ENCODE measurements at places on chromosomes 7 and 10.

DNA sequence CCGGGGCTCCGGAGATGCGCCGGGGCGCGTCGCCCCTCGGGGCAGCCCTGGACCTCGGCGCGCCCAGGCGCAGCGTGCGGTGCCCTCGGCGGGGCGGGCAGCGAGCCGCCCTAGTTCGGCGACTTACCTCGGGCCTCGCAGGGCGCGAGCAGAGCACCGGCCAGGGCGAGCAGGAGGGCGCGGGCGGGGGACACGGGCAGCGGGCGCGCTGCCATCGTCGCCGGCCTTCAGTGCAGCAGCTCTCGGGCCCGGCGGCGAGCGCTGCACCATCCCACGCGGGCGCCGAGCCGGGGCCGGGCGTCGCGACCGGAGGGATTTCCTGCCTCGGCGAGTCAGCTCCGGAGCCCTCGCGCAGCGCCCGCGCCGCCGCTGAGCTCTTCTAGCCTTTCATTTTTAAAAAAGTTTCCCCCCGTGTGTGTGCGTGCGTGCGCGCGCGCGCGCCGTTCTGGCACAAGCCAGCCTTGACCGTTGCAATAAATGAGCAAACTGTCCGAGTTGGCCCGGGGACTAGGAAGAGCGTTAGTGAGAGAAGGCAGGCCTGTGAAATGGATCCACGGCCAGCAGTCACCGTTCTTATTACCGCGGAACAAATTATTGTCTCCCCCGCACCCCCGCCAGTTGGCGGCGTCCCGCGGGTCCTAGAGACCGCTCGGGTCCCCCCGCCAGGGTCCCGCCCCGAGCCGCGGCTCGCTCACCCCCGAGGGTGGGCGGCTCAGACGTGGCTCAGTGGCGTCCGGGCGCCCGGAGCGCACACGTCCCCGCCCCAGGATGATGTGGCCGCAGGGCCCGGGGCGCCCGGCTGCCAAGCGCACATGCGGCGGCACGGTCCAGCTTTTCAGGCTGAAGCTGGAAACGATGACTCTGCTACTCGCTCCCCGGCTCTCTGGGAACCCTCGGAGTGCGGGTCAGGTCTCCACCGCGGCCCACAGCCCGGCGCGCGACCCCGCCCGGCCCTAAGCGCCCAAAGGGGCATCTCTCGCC, at the start of gene ADAM12:
ADAM12 (minus strand) TSS at position 547 of the 981 bp plus-strand sequence; CDS start at position 215, 332 bp downstream.
- DNase-seq, result no peak

GRCh38 chr7:30877015-30877769, 34.5 kb upstream of the AQP1 start:
- DNase-seq, result no peak

DNA sequence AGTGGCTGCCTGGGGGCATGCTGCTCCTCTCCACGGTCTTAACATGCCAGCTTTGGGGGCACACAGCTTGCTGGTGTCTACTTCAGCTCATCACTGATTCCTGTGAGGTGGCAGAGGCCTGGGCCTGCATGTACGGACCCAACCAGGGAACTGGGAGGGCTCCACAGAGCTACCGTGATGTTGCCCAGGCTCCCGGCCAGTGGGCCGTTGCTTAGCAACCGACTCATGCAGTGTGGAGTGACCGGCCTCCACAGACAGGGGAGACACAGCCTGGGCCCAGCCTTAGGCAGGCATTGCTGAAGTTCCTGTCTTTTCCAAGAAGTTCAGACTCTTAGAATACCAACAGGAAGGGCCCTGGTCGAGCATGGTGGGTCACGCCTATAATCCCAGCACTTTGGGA, 25.8 kb upstream of the SH2B2 start:
- DNase-seq, result no peak

DNA sequence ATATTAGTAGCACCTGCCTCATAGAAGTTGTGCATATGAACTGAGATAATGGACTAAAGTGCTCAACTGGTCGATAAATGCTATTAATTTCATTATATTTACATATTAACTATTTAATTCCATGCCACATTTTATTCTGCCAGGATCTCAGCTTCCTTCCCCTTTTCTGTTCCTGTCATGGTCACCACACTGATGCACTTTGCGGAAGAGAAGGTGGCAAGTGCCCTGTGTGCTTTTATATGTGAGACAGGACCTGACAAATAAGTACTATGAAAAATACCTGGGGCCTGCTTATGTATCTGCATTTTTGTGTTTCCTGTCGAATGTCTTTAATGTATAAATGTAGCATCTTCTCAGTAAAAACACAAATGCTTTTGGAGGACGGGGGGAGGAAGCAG, 12.2 kb downstream of the ATP6V0E2 start:
- no peak for DNase-seq

DNA sequence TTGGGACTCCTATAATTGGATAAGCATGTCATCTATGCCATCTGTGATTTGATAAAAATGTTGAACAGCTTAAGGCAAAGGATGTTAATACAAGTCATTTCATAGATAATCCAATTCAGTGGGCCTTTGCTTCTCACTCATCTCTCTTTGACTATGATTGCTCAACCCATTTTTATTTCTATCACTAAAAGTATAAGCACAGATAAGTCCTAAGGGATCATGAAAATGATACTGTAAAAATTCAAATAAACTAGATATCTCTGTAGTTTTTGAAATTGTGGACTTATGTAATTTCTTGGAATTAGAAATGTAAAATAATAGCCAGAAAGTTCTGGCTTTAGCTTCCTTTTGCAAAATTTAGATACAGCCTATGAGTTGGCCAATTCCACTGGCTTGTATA, 440.3 kb downstream of the POM121L12 start:
- no peak for DNase-seq

GRCh38 chr7:127892488-127893314, 138.5 kb downstream of the LRRC4 start:
- no peak for DNase-seq

GRCh38 chr7:16420329-16420648, 1.0 kb downstream of the CRPPA start:
- DNase-seq, result no peak

DNA sequence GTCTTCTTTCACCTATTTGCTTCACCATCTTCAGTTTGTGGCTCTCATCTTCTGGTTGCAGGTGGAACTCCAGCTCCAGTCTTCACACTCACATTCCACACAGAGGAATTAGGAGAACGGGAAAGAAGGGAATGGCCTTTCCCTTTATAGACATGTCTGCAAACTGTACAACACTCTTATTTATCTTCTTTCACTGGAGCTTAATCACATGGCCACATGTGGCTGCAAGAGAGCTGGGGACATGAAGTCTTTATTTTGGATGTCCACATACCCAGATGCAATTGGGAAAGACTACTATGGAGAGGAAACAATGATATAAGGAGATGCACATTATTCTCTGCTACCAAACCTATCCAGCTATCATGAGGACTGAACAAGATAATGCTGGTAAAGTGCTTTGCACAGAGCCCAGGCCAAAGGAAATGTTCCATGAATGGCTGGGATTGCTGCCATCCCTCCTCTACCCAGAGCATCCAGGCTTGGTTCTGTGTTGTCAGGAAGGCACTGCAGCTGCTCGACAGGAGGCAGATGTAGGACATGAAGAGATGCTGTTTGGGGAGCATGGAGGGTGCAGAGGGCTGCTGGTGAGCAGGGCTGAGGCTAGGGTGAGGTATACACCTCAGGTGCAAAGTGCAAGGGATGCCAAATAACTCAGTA, 183.8 kb upstream of the TBX20 start:
- no peak for DNase-seq

- DNase-seq, result no peak
Observed at GRCh38 chr10:3801558-3802192, 16.7 kb upstream of the KLF6 start.

DNA sequence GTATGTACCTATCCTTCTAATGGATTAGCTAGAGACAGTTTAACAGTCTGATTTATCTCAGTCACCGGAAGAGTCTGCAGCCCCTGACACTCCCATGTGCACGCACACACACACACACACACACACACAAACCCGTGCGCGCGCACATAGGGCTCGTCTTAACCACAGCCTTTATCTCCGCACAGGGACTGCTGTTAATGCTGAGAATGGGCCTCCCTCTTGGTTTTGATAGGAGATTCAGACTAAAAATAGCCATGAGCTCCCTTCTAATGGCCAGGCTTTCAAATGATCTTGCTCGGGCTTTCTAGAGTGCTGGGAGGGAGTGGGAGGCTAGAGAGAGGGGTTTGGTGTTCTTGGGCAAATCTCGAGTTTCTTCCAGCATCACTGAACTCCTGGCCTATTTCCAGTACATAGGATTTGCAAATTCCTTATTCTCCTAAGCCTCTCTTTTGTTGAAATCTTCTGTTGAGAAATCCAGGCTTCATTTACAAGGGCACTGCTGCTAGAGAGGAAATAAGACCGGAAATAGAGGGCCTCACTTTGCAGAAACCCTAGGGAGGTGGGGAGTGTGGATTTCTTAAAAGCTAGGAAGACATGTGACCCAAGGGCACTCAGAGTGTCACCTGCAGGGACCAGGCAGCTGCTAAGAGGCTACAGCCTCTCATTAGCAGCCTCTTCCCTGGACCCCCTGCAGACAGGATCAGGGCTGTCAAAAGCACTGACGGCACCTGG, 2.4 kb downstream of the TMEM72 start:
- no peak for DNase-seq

Measured in RWPE2 (cell line).